H4 (cell line): ENCODE measurements at places on chromosomes 16 and 17. TPM values are rescaled to one million over a fixed set of nuclear protein-coding genes. Genes with fewer than 3 reads are reported as not detected.

Gene TSPOAP1
- total RNA-seq = not detected in 2 replicates

Gene ASPHD1
- total RNA-seq = 3.6 and 6.9 TPM in 2 replicates

GRCh38 chr16:51630076-51630475 lies 479.0 kb upstream of the SALL1 start:
- no peak for DNase-seq

GRCh38 chr16:60553090-60553757 lies 1483.0 kb downstream of the CDH8 start:
- DNase-seq = no peak

- DNase-seq = no peak
These were observed 19.3 kb downstream of the TMEM11 start for GRCh38 chr17:21194703-21195102.

DNA sequence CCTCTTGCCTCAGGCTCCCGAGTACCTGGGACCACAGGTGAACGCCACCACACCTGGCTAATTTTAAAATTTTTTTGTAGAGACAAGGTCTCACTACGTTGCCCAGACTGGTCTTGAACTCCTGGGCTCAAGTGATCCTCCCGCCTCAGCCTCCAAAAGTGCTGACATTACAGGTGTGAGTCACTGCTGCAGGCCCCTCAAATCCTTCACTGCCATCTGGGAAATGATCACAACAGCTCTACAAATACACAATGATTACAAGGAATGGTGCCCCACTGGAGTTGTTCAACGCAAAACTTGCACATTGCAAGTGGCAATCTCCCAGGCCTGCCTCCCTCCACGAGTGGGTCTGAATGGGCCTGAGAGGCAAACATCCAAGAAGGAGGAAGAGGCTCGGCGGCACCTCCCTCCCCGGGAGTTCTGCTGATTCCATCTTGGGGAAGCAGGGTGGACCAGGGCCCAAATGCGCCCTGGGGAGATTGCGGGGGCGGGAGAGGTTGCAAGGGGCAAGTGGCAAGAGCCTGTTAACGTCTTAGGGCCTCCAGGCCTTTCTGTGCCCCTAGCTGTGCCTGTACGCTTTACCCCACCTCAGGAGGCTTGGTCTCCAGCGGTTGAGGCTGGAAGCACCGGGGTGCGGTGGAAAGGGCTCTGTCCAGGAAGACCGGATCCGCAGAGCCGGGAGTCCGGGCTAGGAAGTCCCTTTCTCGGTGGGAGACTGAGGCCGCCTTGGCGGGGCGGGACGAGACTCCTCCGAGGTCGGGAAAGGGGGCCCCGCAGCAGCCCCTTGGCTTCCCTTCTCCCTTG lies 656 bp upstream of the IGFBP4 start:
- DNase-seq = no peak

DNA sequence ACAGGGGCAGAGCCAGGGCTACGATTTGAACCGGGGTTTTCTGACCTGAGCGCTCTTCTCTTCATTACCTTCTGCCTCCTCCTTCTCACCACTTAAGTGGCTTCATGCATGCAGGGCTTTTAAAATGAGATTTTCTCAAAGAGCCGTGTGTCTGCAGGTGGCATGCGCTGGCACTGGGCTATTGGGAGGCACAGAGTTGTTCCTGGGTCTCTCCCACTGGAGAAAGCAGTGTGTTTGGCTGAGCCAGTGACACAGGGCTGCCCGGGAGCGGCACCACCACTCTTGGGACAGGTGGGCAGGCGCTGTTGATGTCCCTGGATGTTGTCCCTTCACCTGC lies 218.8 kb upstream of the CHMP6 start:
- no peak for DNase-seq

GRCh38 chr16:88760424-88761142 lies 24.4 kb downstream of the PIEZO1 start:
- DNase-seq = no peak

DNA sequence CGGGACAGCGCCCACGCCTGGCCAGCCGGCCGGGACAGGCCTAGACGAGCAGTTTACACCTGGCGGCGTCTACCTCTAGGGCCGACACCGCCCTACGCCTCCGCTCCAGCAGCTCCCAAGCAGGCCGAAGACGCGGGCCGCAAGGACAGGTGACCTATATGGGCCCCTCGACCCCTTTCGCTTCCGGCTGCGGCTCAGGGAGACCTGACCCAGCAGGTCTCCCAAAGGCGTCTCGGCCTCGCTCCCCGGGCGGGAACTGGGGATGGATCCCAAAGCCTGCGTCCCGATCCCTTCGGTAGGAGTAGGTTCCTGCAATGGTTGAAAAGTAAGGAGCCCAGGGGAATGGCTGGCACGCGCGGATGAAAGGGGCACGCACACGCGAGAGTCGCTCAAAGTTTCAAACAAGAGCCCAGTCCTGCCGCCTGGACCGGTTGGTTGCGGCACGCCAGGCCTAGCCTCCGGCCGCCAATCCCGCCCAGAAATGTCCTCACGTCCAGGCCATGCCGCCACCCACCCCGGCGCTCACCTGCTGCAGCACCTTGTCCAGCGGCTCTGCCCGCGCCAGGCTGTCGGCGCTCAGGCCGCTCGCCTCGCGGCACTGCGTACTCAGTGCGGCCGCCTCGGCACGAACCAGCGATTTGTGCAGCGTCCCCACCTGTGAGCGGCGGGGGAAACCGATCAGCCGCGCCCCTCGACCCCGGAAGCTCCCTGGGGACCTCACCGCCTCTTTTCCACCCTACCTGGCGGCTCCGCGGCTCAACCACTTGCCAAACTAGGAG lies 630 bp downstream of the ESRP2 start:
- no peak for DNase-seq

- no peak for DNase-seq
These were observed 3.5 kb downstream of the CNTNAP1 start for GRCh38 chr17:42685831-42686230.
